PC-9 (cell line): ENCODE measurements at places on chromosomes 1 and 21. TPM values are rescaled to one million over a fixed set of nuclear protein-coding genes. Genes with fewer than 3 reads are reported as not detected.
A peak's percentile ranks its signal among the peaks of the same experiment; 100 is the strongest.

DNA sequence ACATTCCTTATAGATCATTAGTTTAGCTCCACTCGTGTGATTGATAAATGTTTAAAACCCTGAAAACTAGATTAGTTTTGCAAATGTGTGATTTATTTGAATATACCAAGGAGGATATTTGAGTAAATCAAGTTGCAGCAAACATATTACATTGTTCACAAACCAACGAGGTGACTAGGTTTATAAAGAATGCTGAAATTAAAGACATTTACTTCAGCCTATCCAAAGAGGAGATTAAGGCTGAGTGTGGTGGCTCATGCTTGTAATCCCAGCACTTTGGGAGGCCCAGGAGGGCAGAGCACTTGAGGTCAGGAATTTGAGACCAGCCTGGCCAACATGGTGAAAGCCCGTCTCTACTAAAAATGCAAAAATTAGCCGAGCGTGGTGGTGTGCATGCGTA, 34.1 kb downstream of the VTCN1 start:
- H3K27me3 ChIP-seq, result no peaks in the 10 kb centered on the region
- H3K4me3 ChIP-seq, result no peak overlapping the region
- DNase-seq, result no peak
- H3K27ac ChIP-seq, result no peak overlapping the region
- H3K36me3 ChIP-seq, result no peaks in the 10 kb centered on the region
- H3K4me1 ChIP-seq, result peaks cover 9% of the 10 kb centered on the region

DNA sequence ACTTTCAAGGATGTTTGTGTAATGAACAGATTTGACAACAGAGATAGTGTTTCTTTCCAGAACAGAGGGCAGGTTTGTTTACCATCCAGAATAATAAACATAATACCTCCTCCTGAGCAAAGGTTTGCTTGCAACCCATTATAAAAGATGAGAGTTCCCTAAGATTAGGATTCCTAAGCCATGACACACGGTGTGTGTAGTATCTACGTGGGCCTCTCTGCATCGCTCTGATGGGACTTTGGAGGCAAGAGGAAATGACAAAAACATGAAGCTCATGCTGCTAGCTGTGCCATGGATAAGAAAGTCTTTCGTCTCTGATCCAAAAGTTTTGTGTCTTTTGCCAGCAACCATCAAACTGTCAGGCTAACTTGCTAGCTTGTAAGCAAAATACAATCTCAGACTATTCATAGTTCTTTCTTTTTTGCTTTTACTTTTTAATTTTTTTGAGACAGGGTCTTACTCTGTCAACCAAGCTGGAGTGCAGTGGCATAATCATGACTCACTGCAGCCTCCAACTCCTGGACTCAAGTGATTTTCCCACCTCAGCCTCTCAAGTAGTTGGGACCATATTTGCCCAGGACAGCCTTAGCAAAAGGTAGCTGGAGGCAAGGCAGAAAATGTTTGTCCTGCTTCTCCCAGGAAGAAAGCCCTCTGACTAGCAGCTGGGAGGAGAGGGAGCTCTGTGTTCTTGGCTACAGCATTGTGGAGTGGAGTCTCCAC, 81.1 kb downstream of the LHX4 start:
- no peaks in the 10 kb centered on the region for H3K36me3 ChIP-seq
- H3K27me3 ChIP-seq, result no peaks in the 10 kb centered on the region
- H3K4me1 ChIP-seq, result peaks cover 28% of the 10 kb centered on the region

GRCh38 chr1:89499320-89499719, 25.3 kb upstream of the LRRC8B start:
- DNase-seq, result no peak
- H3K4me3 ChIP-seq, result no peak overlapping the region
- H3K27ac ChIP-seq, result no peak overlapping the region

- no peaks in the 10 kb centered on the region for H3K4me1 ChIP-seq
- H3K36me3 ChIP-seq, result no peaks in the 10 kb centered on the region
- no peak for DNase-seq
- no peak overlapping the region for H3K27ac ChIP-seq
- H3K4me3 ChIP-seq, result no peak overlapping the region
Observed at GRCh38 chr1:231856426-231856825, 229.8 kb downstream of the DISC1 start.

- no peak overlapping the region for H3K27ac ChIP-seq
- no peaks in the 10 kb centered on the region for H3K4me1 ChIP-seq
- no peaks in the 10 kb centered on the region for H3K36me3 ChIP-seq
- H3K4me3 ChIP-seq, result peak overlapping the region; percentile 65
- no peaks in the 10 kb centered on the region for H3K27me3 ChIP-seq
- DNase-seq, result peak; percentile 42
Observed at GRCh38 chr21:46666941-46667740, 31.7 kb downstream of the PRMT2 start.

- no peak overlapping the region for H3K27ac ChIP-seq
- H3K36me3 ChIP-seq, result no peaks in the 10 kb centered on the region
- H3K4me3 ChIP-seq, result no peak overlapping the region
- H3K27me3 ChIP-seq, result no peaks in the 10 kb centered on the region
Observed at GRCh38 chr1:225933072-225933471, 7.9 kb downstream of the LEFTY2 start.

GRCh38 chr1:244896550-244896949, 32.2 kb upstream of the HNRNPU start:
- H3K27me3 ChIP-seq, result no peaks in the 10 kb centered on the region
- H3K27ac ChIP-seq, result no peak overlapping the region
- DNase-seq, result no peak
- no peak overlapping the region for H3K4me3 ChIP-seq

DNA sequence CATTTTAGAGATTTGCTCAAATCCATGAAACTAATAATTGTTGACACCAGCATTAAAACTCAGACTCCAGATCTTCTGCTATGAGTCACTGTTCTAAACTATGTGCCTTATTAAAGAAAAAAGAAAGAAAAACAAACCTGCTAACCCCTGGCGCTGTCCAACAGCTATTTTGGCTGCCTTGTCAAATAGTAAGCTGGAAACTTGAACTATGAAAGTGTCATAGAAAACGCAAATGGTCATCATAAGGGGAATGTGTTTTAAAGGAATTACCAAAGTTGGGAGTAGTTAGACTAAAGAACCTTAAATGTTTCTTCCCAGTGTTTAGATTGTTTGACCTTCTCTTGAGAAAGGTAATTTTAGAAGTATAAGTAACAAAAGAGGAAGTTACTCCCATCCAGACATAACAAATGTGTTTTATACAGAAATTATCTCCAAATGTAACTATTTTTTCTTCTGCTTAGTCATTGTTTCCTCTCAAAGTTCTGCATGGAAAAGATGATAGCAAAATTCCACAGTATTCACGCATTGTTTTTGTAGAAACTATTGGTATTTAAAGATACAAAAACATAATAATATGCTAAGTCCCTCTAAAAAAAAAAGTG, 272.4 kb downstream of the TPR start:
- H3K27me3 ChIP-seq, result no peaks in the 10 kb centered on the region
- H3K4me3 ChIP-seq, result no peak overlapping the region

MSH4 gene
- 0.35 and 0.50 TPM in 2 replicates for total RNA-seq

C1orf174 gene
- total RNA-seq, result 22.1 and 26.2 TPM in 2 replicates

- no peak overlapping the region for H3K4me3 ChIP-seq
- H3K27me3 ChIP-seq, result no peaks in the 10 kb centered on the region
- no peaks in the 10 kb centered on the region for H3K4me1 ChIP-seq
Observed at GRCh38 chr1:116793357-116793935, 39.2 kb downstream of the CD2 start.

- no peak overlapping the region for H3K27ac ChIP-seq
- peaks cover 5% of the 10 kb centered on the region; the same call in 1 of the 2 replicates for H3K27me3 ChIP-seq
Observed at GRCh38 chr1:205374210-205375078, 17.7 kb upstream of the KLHDC8A start.
